ENCODE measurements at places on chromosomes 11 and 22.

DNA sequence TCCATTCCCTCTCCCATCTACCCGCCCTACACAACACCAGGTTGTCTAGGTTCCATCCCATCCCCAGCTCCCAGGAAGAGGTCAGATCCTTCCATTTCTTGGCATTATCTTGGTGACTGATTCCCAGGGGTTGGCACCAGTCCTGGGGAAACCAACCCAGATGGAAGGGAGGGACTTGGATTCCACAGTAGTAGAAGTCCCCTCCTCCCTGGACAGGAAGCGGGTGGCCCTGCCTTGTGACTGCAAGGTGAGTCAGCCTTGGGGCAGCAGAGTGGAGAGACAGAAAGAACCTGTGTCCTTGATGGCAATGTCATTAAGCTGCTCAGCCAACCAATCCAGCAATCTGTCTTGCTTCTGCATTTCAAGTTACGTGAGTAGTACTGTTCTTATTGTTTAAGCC lies 26.5 kb downstream of the SYT13 start:
- DNase-seq = no peak

- DNase-seq = no peak
These were observed 46.2 kb downstream of the SHANK2 start for GRCh38 chr11:71206186-71206585.

GRCh38 chr22:37639070-37639760 lies at the start of gene SH3BP1:
Gene SH3BP1, plus strand, starts transcription at chr22:37639669. Its CDS starts 119 bp downstream, at chr22:37639788.
- no peak for DNase-seq

GRCh38 chr11:118241764-118242098 lies 10.4 kb downstream of the MPZL3 start:
- DNase-seq = no peak

DNA sequence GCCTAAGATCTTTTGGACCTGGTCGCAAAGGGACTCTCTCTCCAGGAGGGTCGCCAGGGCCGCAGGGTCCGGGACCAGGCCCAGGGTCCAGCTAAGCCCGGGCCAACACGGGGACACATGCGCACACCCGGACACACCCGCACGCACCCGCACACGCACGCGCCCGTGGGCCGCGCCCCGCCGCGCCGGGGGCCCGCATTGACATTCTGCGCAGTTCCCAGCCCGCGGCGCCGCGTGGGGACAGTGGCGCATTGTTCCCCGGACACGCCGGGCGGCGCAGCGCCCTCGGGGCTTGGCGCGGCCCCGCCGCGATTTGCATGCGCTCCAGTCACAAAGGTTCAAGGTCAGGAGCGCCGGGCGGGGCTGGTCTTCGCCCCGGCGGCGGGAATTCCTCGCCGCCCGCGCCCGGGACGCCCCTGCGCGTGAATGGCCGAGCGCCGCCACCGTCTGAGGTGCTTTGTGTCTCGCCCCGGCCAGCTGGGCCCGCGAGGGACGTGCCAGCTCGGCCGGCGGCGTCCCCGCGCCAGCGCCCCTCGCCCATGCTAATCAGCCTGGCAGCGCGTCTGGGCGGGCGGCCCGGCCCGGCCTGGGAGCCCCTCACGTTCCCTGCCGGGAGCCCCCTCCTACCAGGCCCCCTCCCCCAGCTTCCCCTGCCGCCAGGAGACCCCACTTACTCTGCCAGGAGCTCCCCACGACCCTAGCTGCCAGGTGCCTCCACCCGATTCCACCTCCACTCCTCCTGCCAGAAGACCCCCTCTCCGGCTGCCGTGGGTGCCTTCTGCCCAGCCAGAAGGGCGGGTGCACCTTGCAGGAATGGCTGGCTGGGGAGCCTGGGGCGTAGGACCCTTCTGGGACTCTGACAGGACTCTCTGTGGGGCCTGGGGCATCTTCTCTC lies 50.5 kb upstream of the WNT7B start:
- DNase-seq = no peak

DNA sequence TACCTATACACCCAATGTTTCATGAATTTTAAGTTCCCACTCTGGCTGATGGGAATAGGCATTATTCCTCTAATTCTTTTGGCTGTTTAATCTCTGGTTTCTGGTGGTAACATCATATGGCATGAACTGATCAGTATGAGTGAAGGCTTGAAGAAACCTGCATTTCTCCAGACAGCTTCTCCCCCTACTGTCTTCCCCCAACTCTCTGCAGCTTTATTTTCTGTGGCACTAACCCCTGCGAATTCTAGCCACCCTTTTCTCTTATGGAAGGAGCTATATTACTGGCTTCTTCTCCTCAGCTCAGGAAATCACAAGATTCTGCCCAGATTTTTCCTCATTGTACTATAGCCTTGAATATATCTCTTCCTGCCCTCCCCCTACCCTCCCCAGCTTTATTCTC lies 57.1 kb downstream of the CASP12 start:
- no peak for DNase-seq

- DNase-seq = no peak
These were observed 122.6 kb upstream of the SORL1-AS1 start for GRCh38 chr11:121575250-121575962.

DNA sequence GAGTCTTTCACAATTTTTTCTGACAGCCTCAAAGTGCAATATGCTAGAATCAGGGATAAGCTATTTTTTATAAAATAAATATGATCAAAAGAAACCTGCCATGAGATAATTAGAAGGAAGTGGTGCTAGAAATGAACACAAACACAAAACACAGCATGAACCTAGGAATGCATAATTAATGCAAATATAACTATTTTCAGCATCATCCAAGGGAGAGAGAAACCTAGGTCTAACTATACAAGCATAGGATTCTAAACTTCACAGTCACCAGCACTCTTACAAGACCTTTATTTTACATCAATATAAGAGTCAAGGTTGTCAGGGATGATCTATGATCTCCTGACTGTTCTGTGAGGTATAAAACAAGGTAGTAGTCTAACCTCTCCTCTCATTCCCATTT lies 29.2 kb downstream of the TTC28 start:
- DNase-seq = no peak

DNA sequence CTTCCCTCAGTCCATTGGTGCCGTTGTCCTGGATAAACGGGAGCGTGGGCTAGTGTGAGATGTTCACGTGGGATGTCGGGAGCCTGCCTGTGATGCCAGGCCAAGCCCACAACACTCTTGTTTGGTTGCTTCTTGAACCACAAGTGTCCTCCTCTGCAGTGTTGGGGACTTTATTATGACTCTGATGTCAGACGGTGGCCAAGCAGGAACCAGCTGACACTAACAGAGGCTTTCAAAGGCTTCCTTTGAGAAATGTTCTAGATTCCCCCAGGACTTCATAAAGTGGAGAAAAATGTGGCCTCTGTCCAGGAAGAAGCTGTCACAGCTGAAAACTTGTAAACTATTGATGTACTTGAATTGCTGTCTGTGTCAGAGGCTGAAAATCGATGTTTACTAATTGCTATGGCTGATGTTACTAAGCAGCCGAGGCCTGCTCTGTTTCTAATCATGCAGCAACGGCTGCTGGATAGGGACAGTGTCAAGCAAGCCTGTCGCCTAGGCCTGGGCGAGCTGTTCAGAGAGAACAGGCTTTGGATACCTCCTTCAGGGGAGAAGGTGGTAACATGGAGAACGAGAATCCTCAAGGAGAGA lies 131.7 kb downstream of the TBC1D22A start:
- no peak for DNase-seq

DNA sequence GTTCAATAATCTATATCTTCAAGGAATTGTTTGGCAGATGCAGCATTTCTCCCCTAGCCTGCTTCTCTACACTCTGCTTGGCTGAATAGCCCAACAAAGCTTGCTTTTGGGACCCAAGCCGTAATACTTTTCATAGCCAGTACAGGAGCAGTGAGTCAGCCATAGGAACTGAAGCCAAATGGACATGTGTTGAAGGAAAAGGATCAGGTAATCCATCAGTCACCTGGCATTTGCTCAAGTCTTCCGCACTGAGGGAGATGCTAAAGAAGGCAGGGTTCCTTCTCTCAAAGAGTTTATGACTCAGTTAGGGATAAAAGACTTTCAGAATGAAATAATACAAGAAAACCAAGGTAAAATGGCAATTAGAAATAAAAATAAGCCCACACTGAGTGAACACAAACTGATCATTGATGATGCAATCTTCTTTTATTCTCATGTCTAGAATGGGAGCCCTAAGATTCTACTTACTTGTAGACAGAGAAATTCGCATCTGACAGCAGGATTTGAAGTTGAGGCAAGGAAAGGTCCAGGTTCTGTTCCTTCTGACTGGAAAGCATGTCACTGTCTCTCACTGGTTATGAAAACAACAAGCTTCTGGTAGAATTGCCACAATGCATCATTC lies 13.2 kb downstream of the C11orf87 start:
- no peak for DNase-seq

DNA sequence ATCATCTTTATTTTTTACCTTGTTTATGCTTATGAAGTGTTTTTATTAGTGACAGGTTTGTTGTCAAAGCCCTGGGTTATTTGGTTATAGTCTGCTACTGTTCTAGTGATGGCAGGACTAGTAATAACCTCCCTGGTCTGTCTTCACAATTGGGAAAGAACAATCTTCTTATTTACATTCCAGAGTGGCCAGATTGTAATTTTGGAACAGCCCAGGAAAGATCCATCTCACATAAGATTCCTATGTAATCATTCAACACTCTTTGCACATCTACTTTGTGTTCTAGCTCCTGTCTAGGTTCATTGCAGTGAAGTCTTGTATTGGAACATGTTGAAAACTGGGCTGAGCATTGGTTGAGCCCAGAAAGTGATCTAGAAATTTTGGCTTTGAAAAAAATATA lies 63.8 kb downstream of the CYB5R2 start:
- DNase-seq = no peak

DNA sequence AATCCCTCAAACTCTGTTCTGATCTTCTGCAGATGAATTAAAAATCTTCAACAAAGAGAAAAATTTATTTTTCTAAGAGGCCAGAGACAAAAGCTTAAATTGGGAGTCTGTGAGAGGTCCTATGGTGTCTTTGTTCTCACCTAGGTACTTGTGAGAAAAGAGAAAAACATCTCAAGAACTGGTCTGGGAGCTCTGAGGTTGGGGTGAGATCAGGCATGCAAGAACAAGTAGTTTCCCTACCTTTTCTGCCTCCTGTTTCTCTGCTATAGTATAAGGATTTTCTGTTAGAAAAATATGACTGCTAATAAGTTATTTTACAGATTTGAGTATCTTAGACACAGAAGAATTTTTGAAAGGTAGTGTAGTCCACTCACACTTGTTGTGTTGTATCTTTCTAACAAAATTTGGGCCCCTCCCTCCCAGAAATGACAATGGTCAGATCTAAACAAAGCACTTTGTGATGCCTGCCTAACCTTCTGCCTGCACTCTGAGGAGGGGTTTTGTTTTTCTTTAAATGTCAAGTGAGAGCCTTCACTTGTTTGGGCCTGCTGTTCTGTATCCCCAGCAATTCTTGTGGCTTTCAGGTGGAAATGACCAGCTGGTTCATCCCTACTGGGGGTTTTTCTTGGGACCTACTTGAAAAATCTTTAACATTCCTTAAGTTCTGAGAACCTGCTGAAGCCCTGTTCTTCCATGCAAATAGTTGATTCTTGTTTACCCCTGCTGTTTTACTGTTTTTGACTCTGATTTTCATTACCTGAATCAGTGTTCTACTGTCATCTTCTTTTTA lies 13.6 kb upstream of the OR51S1 start:
- DNase-seq = no peak

DNA sequence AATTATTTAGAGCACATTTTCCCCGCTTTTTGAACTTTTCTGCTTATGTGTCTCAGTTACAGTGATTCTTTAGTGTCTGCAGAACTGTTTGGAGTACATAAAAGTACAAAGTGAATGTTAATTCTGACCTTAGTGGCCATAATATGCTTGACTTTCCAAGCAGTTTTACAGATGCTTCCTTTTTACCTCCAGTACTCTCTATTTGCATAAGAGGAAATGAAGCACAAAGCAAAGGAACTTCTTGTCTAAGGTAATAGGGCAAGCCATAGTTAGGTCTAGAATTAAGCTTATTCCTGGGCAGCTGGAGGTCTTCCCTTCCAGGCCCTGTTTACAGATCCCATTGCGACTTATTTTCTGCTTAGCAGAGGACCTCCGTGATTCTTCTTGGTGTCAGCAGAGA lies 3.6 kb downstream of the GTPBP1 start:
- no peak for DNase-seq

DNA sequence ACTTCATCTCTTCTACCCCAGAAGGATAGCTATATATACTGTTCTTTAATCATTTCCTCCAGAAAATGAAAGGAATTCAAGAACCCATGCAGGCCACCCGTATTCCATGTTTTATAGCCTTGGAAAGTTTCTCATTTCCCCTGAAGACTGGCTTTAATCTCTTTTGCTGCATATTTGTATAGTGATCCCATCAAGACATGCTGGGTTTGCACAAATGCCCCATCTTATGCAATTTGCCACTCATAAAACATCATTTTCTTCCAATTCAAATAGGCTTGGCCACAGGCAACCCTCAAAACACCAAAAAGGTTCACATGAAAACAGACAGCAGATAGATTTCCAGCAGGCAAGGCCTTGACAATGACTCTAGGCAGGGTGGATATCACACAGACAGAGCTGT lies 28.3 kb upstream of the APOA1 start:
- DNase-seq = no peak

All from stimulated activated CD4-positive, alpha-beta T cell treated with anti-CD3 and anti-CD28 coated beads, Interleukin-1b, Interleukin-23, amount 100 ng/mL, for 4 hours (primary cell).